ENCODE measurements at places on chromosomes 4 and X.

- no peak for DNase-seq
These were observed 9.0 kb downstream of the CSN3 start for GRCh38 chr4:70251250-70251944.

- no peak for DNase-seq
These were observed 20.3 kb upstream of the ASMTL start for GRCh38 chrX:1472975-1473374.

- DNase-seq: no peak
These were observed 50.2 kb downstream of the ADRA2C start for GRCh38 chr4:3816256-3816825.

GRCh38 chrX:71366674-71367256 is 608 bp downstream of the TAF1 start:
- peak; percentile 31 for DNase-seq

- no peak for DNase-seq
These were observed 166.4 kb upstream of the AFF2 start for GRCh38 chrX:148333989-148334388.

- no peak for DNase-seq
These were observed 16.1 kb downstream of the RNF4 start for GRCh38 chr4:2484993-2485392.

DNA sequence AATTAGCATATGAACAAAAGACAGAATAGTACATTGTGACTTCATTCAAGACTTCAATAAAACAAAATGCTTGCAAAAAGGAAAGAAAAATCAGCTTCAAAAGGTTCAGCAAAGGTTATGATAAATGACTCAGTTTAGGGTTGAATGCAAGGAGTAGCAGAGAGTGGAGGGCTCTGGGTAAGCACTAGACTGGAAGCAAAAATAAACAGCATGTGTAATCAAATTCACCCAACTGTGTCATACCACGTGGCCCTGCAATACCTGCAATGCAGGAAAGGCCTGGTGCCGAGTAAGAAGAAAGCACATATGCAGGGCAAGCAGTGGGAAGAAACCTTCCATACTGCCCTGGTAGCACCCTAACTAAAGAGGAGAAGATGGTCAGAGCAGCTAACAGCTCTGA is 88.7 kb downstream of the ATP11C start:
- no peak for DNase-seq

DNA sequence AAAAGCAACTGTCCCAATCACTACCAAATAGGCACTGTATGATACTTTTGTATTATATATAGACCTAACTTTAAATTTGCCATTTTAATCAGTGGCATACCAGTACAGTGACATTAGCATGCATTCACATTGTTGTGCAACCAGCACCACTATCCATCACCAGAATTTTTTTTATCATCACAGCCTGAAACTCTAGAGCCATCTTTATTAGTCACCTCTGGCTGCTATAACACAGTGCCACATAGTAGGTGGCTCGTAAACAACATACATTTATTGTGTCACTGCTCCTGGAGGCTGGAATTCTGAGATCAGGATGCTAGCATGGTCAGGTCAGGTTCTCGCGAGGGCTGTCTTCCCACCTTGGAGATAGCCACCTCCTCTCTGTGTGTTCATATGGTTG is 188.4 kb upstream of the GALNT7 start:
- no peak for DNase-seq

DNA sequence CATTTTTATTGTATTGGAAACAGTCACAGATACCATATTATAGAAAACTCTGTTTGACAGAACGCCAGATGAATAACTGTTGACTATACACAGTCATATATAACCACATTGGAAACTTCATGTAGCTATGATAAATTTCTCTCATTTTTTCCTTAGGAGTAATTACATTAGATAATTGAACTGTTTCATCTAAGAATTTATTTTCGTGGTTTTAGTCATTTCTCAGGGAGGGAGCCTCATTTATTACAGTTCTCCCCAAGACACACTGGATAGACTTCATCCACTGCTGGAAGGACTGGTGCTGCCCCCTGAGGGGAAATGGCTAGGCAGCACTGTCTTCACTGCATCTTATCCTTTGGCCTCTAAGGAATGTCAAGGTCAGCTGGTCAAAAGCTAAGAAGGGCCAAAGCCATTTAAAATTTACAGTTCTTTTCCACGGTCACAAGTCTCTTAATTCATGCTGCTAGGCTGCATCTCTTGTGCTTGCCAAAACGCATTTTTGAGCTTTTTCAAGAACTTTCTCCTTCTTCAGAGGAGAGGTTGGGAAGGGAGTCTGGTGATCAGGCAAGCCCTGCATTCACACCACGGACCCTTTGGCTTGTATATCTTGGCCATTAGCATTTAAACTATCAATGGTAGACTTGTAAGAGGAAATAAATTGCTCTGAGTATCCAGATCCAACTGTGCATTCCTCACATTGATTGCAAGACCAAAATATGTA is 145.1 kb downstream of the CBR4 start:
- DNase-seq: no peak

DNA sequence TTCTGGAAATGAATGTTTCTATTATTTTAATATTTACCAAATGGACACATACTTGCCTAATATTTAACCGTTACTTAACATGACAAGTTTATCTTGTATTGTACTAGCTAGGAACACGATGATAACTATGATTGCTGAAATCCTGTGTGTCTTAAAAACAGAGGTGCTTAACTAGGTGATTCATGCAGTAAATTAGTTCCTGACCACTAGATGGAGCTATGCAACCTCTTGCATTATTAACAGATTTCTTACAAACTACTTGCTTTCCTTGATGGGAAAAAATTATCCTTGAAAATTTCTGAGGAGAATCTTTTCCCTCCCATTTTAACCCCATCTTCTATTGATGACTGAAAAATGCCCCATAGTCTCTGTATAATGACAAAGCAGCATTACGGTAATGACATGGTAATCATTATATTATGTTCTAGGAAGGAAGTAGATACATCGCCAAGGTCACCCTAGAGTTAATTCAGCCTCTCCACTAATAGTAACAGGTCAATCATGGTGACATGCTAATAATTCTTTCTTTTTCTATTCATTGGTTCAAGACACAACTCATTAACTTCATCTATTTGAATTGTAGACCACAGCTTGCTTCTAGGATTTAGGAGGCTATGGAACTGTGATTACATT is 844.2 kb downstream of the RAPGEF2 start:
- peak; percentile 74 for DNase-seq

- no peak for DNase-seq
These were observed 221.8 kb upstream of the GYPA start for GRCh38 chr4:144362366-144362765.

GRCh38 chrX:87578978-87579377 is 61.4 kb downstream of the KLHL4 start:
- DNase-seq: peak; percentile 38

- no peak for DNase-seq
These were observed 88.9 kb upstream of the TFDP3 start for GRCh38 chrX:133307094-133307493.

- no peak for DNase-seq
These were observed 77.9 kb upstream of the AFF2 start for GRCh38 chrX:148422526-148422925.

DNA sequence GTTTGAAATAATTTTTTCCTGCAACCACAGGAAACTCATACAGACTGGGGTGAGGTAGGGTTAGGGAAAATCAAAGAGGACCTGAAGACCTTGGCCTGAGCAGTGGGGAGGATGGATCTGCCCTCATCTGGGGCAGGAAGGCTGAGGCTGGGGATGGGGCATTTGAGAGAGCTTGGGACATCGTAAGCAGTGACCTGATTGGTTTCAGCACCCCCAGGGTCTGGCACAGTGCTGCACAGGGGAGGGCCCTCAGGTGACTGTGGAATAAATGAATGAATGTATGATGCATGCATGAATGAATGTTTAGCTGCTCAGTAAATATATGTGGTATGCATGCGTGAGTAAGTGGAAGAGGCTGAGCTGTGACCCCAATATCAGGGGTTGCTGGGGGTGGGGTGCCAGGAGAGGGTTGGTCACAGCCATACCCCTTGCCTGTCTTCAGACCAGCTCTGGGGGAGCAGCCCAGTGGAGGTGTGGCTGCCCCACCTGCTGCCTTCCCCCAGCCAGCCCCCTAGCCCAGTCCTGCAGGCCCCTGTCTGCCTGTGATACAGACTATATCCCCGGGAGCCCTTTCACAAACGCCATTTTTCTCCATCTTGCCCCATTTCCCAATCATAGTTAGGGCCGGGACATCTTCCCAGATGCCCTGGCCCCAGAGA is 11.0 kb upstream of the TNIP2 start:
- no peak for DNase-seq

DNA sequence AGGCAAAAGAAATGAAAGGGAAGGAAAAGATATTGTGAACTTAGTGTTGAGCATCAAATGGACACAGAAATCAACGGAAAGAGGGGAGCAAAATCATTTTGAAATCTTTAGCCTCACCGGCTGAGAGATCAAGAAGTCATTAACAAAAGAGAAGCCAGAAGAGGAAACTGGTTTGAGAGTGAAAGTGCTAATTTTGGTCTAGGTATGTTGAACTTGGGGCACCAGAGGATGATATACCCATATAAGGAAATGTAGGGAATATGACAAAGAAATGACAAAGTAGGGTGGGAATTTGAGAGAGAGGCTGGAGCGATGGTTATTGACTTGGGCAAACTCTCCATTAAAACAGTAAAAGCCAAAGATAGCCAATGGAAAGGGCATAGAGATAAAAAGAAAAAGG is 183.4 kb upstream of the ATOH1 start:
- DNase-seq: no peak

DNA sequence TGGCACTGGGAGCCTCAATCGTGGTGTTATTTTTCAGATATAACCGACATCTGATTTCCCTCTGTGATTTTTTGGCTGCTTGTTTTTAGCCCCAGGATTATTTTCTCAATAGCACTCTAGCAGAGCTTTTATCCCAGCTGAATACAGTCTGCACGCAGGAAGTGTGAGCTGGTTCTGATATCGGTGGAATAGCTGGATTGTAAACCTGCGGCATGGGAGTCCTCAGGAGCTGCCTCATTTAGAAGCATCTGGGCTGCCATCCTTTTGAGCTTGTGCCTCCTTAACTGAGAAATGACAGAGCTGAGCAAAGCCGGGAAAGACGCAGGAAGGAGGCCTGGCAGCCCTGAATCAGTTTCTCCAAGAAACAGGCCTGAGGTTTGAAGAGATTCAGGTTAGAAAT is 28.4 kb upstream of the GRPEL1 start:
- no peak for DNase-seq

DNA sequence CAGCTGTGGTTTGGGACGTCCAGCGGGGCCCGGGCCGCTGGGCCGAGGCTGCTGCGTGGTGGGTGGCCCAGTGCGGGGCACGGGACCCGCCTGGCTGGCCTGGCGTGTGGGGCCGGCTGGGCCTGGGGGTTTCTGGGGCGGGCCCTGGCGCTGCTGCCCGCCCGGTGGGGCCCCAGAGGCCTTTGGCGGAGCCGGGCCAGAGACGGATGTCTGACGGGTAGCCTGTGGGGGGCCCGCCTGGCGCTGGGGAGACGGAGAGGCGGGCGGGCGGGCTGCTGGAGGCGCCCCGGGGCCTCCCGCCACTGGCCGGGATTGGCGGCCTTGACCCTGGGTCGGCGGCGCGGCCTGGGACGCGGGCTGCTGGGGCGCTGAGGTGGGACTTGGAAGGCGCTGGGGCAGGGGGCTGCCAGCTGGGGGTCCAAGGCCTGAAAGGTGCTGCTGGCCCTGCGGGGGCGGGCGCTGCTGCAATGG is 8.1 kb upstream of the TIMP1 start:
- DNase-seq: no peak

GRCh38 chrX:18687856-18688495 is 16.1 kb upstream of the RS1 start:
- DNase-seq: no peak

DNA sequence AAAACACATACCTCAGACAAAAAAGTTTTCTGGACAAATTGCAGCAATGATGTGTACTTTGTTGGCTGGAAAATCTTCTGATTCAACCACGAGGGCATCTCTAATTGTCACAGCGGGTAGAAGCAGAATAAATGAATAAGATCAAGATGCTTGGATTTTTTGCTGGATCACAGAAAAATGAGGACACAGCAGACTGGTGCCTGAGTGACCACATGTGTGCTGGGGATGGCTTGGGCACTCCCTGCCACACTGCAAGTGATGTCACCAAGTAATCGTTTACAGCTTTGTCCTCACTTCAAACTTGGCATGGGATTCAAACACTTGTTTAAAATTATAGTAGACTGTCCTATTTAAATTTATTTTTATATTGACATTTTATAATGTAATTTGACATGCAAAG is 557.0 kb downstream of the SPRY1 start:
- DNase-seq: no peak

DNA sequence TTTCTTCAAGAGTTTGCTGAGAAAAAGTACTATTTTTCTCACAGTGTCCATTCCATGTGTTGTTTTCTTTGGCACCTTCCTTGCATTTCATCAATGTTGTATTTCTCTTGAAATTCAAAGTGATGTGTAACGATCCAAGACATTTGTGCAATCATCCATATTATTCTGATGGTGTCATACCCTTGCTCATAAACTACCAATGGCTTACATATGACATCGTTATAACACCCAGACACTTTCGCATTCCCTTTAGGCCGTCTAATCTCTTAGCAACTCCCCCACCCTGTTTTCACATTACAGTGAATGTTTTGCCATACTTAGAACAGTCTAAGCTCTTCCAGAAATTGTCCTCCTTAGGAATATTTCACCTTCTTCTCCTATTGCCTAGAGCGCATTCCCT is 1779.0 kb downstream of the PCDH7 start:
- DNase-seq: no peak

DNA sequence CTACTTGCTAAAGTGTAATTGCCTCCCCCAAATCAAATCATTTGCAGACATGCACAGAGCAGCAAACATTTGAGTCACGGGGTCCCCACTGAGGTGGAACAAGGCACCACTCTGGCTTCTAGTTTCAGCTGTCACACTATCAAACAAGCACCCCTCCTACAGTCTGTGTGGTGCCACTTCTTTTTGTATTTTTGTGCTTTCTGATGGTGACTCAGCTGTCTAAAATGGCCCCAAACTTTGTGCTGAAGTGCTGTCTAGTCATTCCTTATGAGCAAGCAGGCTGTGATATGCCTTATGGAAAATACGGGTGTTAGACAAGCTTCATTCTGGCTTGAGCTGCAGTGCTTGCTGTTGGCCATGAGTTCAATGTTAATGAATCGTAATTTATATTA is 15.4 kb downstream of the IGFBP7 start:
- no peak for DNase-seq

GRCh38 chr4:44671636-44672035 is 6.6 kb upstream of the GUF1 start:
- no peak for DNase-seq

- DNase-seq: no peak
These were observed 100.9 kb upstream of the AFAP1 start for GRCh38 chr4:8040607-8041006.

Measured in HT-29 (cell line).